ENCODE measurements at places on chromosomes 13 and 19. TPM values are rescaled to one million over a fixed set of nuclear protein-coding genes. Genes with fewer than 3 reads are reported as not detected.

The PCDH9 gene
- 1.9 TPM for polyA plus RNA-seq

The ZNF615 gene
- 3.0 TPM for polyA plus RNA-seq

The SLAIN1 gene
- polyA plus RNA-seq: 1.6 TPM

The N4BP2L1 gene
- 1.2 TPM for polyA plus RNA-seq

- no peaks in the 10 kb centered on the region for H3K27me3 ChIP-seq
- no peaks in the 10 kb centered on the region for H3K4me1 ChIP-seq
- H3K4me3 ChIP-seq: peak overlapping the region; percentile 59
Observed at GRCh38 chr19:36973844-36974195, 57.7 kb downstream of the ZNF568 start.

GRCh38 chr19:44196772-44197171 is 15.6 kb upstream of the ZNF227 start:
- DNase-seq: no peak
- H3K36me3 ChIP-seq: no peaks in the 10 kb centered on the region
- H3K27ac ChIP-seq: no peak overlapping the region
- no peaks in the 10 kb centered on the region for H3K27me3 ChIP-seq

GRCh38 chr13:32553720-32554119 is 15.1 kb upstream of the N4BP2L2 start:
- no peaks in the 10 kb centered on the region for H3K4me1 ChIP-seq
- no peaks in the 10 kb centered on the region for H3K27me3 ChIP-seq
- no peak overlapping the region for H3K27ac ChIP-seq
- no peak for DNase-seq
- no peak overlapping the region for H3K4me3 ChIP-seq
- H3K36me3 ChIP-seq: no peaks in the 10 kb centered on the region

DNA sequence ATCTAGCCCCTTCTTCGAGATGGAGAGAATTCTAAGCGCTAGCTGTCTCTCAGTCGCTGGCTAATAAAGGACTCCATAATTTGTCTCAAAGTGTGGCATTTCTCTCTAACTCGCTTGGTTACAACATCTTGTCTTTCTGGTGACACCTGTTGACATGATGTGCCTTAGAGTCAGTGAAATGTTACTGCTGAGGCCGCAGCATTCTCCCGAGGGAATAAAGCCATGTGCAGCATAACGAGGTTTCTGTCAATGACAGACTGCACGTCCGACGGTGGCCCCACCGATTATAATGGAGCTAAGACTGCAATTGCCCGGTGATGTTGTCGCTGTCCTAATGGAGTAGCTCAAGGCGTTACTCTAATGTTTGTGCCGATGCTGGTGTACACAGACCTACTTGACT is 20.3 kb upstream of the GPR32 start:
- H3K36me3 ChIP-seq: no peaks in the 10 kb centered on the region
- H3K27ac ChIP-seq: no peak overlapping the region
- no peaks in the 10 kb centered on the region for H3K4me1 ChIP-seq
- no peak overlapping the region for H3K4me3 ChIP-seq
- no peak for DNase-seq

DNA sequence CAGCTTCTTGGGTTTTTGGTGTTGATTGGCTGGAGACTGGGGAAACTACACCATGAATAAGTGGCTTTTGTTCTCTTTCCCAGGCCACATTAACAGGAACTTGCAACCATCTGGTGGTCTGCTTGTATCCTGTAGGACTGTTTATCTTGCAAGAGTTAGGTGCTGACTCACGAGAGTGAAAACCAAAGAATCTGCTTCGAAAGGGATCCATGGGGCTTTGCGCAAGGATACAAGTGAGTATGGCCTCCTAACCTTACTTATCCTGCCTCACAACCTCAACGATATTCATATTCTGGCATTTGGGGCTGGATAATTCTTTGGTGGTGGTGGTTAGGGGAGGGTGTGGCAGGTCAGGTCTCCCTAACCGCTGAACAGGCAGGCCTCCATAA is 4.7 kb upstream of the SIGLECL1 start:
- DNase-seq: no peak
- no peak overlapping the region for H3K27ac ChIP-seq
- no peaks in the 10 kb centered on the region for H3K36me3 ChIP-seq
- H3K4me1 ChIP-seq: no peaks in the 10 kb centered on the region

DNA sequence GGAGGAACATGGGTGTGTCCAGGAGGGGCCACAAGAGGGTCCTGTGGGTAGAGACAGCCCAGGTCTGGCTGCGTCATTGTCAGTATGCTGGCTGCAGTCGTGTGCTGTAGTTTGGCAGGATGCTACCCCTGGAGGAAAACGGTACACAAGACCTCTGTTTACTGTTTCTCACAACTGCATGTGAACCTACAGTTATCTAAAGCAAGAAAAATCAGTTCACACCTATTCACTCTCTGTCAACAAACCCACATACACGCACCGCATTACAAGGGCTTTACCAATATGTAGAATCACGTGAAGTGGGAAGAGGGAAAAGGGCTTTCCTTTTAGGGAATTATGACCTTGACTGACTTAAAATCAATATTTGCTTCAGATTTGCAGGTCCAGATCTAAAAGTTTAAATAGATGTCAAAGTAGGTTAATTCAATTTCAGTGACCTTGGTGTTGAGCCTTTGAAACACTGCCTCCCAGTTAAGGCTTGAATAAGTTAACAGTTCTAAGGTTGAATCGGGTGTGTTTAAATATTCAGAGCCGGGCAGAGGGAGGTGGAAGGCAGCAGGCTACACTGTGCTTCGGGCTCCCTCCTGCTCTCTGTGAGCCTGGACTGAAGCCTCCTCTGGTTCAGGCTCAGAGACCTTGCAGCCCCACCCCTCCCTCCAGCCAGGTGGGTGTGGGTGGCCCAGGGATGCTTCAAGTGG is 17.2 kb upstream of the MCF2L start:
- no peak for DNase-seq
- no peak overlapping the region for H3K27ac ChIP-seq
- no peaks in the 10 kb centered on the region for H3K36me3 ChIP-seq
- H3K27me3 ChIP-seq: peaks cover 15% of the 10 kb centered on the region

- no peak overlapping the region for H3K27ac ChIP-seq
- no peaks in the 10 kb centered on the region for H3K27me3 ChIP-seq
- no peak overlapping the region for H3K4me3 ChIP-seq
Observed at GRCh38 chr13:45195421-45195820, 5.4 kb downstream of the KCTD4 start.

- peaks cover 10% of the 10 kb centered on the region for H3K27me3 ChIP-seq
- no peak overlapping the region for H3K27ac ChIP-seq
- DNase-seq: no peak
- no peaks in the 10 kb centered on the region for H3K4me1 ChIP-seq
- no peak overlapping the region for H3K4me3 ChIP-seq
- no peaks in the 10 kb centered on the region for H3K36me3 ChIP-seq
Observed at GRCh38 chr19:13579388-13580060, 73.2 kb upstream of the CACNA1A start.

DNA sequence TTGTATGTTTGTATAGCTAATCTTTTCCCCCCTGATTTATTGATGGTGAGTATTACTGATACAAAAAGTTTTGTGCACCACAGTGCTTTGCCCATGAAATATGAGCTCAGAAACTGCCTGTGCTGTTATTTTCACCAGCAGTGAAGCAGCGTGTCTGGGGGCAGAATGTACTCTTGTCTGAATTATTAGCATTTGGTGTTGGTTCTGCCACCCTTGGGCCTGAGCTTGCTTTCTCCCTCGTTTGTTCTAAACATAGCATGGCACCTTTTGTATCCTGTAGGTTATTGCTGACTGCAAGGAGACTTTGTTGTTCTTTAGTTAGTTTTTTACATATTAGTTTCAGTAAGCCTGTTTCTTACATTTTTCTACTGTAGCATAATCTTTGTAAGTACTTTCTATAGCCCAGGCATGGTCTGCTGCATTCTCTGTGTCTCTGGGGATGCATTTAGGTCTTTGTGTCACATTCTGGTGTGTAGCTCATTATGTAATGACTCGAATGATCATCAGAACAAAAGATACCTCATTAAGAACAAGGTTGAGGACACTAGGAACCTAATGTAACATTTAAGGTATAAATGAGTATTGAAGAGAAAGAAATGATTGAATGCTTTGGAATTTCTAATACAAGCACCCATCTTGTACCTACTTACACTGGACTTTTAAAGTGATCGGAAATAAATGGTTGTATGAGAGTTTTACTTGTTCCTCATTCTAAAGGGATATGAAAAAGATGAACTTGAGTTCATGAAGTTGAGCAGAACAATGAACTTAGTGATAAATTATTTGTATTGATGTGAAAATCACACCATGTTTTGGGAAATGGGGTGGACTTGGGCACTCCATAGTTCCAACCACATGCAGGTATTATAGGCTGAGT is 50.3 kb upstream of the GPI start:
- DNase-seq: no peak
- no peak overlapping the region for H3K27ac ChIP-seq
- peaks cover 4% of the 10 kb centered on the region for H3K4me1 ChIP-seq
- no peaks in the 10 kb centered on the region for H3K36me3 ChIP-seq

- no peak overlapping the region for H3K27ac ChIP-seq
- no peak overlapping the region for H3K4me3 ChIP-seq
- no peaks in the 10 kb centered on the region for H3K27me3 ChIP-seq
- no peaks in the 10 kb centered on the region for H3K36me3 ChIP-seq
Observed at GRCh38 chr19:28234637-28235036, 978.3 kb downstream of the UQCRFS1 start.

DNA sequence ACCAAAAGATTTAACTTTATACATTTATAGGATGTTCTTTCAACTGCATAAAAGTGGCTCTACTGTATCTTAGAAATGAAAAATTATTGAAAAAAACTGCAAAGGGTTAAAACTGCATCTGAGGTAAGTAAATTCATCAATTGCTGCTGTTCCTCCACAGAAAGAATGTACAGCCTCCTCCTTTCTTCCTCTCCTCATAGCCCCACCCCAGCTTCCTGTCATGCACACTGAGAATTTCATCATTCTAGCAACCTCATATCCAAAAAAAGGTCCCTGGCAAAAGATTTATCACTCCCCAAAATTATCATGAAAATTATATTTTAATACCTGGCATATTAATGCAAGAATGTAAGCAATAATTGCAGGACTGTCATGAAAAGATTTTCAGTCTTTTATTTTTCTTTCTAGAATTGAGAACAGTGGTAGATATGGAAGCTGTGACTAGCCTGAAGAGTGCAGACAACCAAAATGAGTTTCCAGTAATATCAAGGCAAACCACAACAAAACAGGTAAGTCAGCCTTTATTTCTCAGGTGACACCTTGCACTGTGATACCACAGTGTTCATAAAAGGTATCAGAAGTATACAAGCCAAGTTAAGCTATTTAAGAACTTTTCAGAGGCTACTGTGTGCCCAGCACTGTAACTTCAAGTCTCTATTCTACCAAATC is 110.8 kb downstream of the SUCLA2 start:
- H3K4me3 ChIP-seq: no peak overlapping the region
- no peak overlapping the region for H3K27ac ChIP-seq
- no peaks in the 10 kb centered on the region for H3K4me1 ChIP-seq

- H3K27ac ChIP-seq: no peak overlapping the region
- no peak overlapping the region for H3K4me3 ChIP-seq
- H3K36me3 ChIP-seq: no peaks in the 10 kb centered on the region
- no peak for DNase-seq
- H3K4me1 ChIP-seq: no peaks in the 10 kb centered on the region
- no peaks in the 10 kb centered on the region for H3K27me3 ChIP-seq
Observed at GRCh38 chr13:51243832-51244231, 21.6 kb downstream of the FAM124A start.

GRCh38 chr19:18850471-18851375 is 19.0 kb downstream of the UPF1 start:
- H3K4me3 ChIP-seq: no peak overlapping the region
- DNase-seq: peak; percentile 87
- peaks cover 58% of the 10 kb centered on the region for H3K36me3 ChIP-seq

- no peak overlapping the region for H3K4me3 ChIP-seq
- DNase-seq: no peak
- no peak overlapping the region for H3K27ac ChIP-seq
Observed at GRCh38 chr13:77874406-77874805, 44.2 kb downstream of the EDNRB start.

DNA sequence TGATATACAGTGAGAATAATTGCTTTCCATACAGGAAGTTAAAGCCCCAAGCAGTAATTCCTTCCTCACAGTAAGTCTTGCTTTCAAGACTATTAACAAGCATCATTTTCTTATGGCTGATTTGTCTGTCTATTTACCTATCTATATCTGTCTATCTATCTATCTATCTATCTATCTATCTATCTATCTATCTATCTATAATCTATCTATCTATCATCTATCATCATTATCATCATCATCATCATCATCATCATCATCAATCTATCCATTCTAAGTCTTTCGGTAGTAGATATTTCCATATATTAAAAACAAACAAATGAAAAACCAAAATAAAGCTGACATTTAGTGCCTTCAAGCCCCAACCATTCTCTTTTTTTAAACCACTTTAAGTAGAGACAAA is 224.4 kb upstream of the RXFP2 start:
- H3K4me1 ChIP-seq: no peaks in the 10 kb centered on the region
- H3K4me3 ChIP-seq: no peak overlapping the region
- H3K27me3 ChIP-seq: 0 out of 2 replicates have a peak, but pooled peaks cover 6% of the 10 kb centered on the region
- no peak for DNase-seq
- no peaks in the 10 kb centered on the region for H3K36me3 ChIP-seq

DNA sequence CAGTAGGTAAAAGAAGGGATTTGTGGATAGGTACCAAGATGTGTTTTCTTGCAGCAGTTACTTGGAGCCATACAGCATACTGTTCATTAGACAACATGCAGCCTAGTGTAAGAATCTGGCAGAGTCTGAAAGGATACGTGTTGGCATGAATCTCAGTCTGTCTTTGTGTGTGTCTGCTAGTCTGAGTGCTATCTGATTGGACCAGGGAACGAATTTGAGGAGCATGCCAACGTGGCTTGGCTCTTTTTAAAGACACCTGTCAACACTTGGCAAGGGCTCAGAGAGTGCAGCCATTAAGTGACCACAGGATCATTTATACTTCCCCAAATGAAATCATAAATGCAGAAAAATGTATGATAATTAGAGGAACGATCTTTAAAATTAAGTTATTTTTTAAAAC is 27.6 kb upstream of the ATXN8OS start:
- no peaks in the 10 kb centered on the region for H3K27me3 ChIP-seq
- no peak overlapping the region for H3K4me3 ChIP-seq
- peak; percentile 3 for DNase-seq
- no peak overlapping the region for H3K27ac ChIP-seq

DNA sequence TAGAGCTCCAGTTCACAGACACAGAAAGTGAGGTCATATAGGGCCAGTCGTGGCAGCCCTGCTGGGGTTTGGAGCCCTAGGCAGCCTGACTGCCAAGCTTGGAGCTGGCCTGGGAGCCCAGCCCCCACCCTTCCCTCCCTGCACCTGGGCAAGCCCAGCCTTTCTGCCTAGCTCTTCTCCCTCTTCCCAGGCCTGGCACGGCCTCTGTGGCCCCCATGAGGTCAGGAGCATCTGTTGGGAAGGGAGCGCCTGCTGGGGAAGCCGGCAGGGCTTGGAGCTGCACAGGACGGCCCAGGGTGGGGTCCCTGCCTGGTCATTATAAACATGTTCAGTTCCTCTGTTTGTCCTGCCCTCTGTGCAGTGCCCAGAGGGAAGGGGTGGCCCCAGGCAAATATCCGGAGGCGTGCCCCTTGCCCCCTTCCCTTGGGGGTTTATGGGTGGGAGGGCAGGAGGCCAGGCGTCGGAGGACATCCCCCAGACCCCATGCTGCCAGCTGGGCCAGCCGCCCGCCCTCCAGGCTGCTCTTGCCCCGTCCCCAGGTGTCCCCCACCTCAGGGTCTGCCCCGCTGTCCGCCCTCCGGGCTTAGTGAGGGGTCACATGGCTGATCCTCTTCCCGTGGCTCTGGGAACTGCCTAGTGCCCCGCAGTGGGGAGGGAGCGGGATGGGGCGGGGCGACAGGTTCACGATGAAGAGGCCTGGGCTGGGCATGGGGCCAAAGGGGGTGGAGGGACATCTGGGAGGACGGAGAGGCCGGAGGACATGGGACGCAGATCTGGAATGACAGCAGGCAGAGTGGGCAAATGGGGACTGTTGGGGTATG is 30.0 kb upstream of the NCCRP1 start:
- peak; percentile 92 for DNase-seq
- H3K36me3 ChIP-seq: no peaks in the 10 kb centered on the region
- H3K27me3 ChIP-seq: no peaks in the 10 kb centered on the region
- H3K27ac ChIP-seq: peak overlapping the region; percentile 69
- no peak overlapping the region for H3K4me3 ChIP-seq
- H3K4me1 ChIP-seq: no peaks in the 10 kb centered on the region

Data from SK-N-SH (cell line).